ENCODE measurements at places on chromosomes 5 and 9. TPM values are rescaled to one million over a fixed set of nuclear protein-coding genes. Genes with fewer than 3 reads are reported as not detected.

PCDHB6 gene
- total RNA-seq, result not detected

GPR107 gene
- 25.6 TPM for total RNA-seq

CDO1 gene
- 0.30 TPM for total RNA-seq

TLX3 gene
- not detected for total RNA-seq

SLC27A4 gene
- total RNA-seq, result 26.1 TPM

STOML2 gene
- 145 TPM for total RNA-seq

DRD1 gene
- total RNA-seq, result not detected

- DNase-seq, result no peak
Observed at GRCh38 chr5:175797521-175798038, 73.8 kb upstream of the CPLX2 start.

DNA sequence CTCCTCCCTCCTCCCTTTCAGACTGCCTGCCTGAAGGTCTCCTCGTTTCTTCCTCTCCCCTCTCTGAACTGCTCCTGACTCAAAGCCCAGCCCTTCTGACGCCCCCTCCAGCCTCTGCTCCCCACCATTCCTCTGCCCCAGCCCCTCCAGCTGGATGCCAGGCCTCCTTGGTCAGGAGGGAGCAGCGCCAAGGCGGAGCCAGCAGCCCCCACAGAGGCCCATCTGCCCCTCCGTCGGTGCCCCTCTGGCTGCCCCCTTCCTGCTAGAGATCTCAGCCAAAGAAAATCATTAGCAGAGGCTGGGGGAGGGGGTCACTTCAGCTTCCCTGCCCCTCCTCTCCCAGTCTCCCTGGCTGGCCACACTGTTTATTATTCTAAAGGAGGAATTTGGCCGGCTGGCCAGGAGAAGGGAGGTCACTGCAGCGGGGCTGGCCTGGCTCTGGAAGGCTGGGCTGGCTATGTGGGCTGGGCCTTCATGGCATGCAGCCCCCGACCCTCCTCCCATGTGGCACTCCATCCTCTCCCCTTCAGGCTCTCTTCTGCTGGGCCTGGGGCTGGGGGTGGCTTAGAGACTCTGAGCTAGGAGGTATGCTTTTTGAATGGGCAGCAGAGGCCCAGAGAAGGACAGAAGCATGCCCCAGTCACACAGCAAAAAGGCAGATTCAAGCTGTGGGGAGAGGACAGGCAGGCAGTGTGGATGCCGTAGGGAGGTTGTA is 16.9 kb downstream of the PDGFRB start:
- no peak for DNase-seq

DNA sequence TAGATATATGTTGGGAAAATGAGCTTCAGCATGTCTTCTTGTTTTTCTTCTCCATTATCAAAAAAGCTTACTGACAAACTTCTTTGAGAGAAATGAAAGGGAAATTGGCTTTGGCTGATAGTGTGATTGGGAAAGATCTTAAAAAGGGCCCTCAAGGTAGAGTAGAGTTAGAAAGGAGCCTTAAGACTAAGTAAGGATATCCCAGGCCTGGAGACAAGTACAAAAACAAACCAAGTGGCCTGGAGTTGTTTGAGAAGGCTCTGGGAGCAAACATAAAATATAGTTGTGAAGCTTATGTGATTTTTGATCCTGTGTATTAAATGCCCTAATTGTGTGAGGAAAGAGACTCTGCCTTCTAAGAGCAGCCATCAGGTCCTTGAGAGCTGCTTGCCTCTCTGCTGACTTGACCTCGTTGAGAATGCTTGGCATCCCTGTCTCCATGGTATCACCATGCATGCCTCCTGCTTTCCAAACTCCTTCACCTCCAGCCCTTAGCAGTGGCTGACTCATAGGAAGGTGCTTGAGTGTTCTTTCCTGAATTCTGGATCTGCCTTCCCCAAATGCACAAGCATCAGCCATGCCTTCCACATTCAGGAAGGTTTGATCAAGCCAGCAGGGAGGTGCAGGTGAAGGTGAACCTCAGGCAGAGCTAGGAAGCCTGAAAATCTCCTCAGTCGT is 78.9 kb downstream of the SMARCA2 start:
- DNase-seq, result no peak

DNA sequence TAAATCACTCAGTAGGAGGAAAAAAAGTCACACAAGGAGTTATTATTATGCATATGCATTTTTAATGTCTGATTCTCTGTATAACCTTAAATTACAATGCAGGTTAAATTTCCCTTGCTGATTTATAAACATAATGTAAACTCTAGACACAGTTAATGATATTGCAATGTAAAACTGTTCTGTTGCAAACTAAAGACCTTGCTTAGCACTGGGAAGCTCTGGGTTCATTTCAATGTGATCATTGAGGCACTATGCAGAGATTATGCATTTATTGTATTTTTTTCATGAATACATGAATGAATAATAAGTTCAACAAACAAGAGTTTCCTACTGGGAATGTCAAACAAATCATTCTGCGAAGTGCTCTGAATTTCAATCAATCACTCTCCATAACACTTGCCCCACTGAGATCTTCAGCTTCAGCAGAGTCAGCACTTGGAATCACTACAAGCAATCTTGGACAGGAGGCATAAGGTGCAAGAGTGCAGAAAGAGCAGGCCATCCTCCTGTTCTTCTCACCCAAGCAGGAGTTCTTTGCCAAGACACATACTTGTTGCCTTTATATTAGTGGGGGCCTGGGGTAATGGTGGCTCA is 232.1 kb downstream of the CSNK1G3 start:
- no peak for DNase-seq

GRCh38 chr5:5252106-5252505 is 112.0 kb downstream of the ADAMTS16 start:
- DNase-seq, result no peak

DNA sequence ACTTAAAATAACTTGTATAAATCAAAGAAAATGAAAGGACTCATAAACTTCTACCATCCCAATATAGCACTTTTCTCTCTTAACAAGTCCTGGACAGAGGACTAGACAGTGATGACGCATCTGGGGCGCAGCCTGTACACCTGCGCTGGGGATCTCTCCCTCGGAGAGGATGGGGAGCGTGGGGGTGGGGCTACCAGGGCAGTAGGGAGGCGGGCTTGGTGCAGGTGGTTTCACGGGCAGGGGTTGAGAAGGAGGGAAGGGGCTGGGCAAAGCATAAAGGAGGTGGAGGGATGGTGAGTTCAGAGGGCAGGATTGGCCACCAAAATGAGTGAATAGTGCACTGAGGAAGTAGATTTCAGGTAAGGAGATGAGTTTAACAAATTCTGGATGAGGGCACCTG is 41.1 kb downstream of the STC2 start:
- DNase-seq, result no peak

DNA sequence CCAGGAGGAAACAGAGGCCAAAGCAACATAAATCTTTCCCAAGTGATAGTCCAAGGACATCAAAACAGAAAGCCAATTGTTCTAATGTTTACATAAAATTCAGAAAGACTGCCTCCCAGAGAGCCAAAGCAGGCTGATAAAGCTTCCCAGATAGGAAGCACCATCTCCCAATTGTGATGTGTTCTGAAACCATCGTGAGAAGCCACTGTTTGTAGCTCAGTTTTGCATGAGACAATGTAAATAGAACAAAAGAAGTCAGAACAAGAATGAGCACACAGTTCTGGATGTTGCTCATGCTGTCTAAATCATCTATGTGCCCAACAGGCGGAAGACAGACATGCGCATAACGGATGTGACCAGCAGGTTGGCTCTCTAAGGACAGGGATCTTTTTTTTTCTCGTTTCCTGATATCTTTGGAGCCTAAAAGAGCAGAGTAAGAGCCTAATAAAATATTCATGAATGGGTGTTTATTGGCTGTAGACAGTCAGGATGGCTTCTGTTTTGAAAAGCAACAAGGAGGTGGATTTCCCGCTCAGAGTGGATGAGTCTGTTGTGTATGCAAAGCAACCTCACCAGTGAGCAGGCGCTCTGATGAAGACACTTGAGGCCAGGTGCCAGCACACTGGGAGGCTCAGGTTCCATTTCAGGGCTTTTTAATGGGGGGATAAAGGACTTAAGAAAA is 113.6 kb downstream of the GNA14 start:
- no peak for DNase-seq

DNA sequence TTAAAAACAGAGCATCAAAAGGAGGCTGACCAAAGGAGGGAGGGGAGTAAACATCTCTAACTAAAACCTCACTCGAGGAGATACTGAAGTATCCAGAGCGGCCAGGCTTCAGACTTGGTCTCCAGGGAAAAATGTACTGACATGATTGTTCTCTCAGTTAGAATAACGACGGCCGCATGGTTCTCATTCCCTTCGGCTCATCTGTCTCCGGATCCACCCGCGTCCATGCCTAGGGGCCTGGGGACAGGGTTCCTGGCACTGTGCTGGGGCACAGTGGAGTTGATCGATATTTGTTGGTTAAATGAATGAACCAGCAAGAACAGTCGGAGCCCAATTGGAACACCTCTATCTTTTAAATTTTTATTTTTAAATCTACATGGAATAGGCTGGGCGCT is 167.1 kb upstream of the PHYKPL start:
- no peak for DNase-seq

GRCh38 chr9:33230756-33231622 is 9.0 kb upstream of the SPINK4 start:
- no peak for DNase-seq

DNA sequence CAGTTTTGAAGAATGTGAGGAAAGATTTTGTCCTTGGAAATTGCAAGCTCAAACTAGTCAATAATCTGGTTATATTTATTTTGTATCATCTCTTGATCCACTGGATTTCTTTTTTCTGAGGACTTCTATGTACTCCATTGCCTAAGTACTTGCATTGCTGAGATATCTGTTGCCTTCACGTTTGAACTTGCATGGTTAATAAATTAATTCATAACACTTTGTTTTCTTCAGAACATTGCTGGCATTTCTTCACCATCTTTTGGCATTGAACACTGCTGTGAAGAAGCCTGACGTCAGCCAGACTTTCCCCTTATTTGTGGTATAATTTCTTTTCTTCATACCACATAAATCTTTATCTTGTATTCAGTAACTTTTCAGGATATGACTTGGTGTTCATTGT is 246.0 kb upstream of the KIF2A start:
- no peak for DNase-seq

- DNase-seq, result no peak
Observed at GRCh38 chr5:110899566-110900412, 161.0 kb downstream of the SLC25A46 start.

- DNase-seq, result no peak
Observed at GRCh38 chr5:140295414-140295813, 7.5 kb downstream of the PFDN1 start.

GRCh38 chr9:89215342-89215741 is 36.7 kb upstream of the SHC3 start:
- no peak for DNase-seq

GRCh38 chr9:130042406-130042884 is 544 bp downstream of the FNBP1 start:
- no peak for DNase-seq

- DNase-seq, result no peak
Observed at GRCh38 chr5:154349626-154350264, 96.1 kb upstream of the SAP30L start.

DNA sequence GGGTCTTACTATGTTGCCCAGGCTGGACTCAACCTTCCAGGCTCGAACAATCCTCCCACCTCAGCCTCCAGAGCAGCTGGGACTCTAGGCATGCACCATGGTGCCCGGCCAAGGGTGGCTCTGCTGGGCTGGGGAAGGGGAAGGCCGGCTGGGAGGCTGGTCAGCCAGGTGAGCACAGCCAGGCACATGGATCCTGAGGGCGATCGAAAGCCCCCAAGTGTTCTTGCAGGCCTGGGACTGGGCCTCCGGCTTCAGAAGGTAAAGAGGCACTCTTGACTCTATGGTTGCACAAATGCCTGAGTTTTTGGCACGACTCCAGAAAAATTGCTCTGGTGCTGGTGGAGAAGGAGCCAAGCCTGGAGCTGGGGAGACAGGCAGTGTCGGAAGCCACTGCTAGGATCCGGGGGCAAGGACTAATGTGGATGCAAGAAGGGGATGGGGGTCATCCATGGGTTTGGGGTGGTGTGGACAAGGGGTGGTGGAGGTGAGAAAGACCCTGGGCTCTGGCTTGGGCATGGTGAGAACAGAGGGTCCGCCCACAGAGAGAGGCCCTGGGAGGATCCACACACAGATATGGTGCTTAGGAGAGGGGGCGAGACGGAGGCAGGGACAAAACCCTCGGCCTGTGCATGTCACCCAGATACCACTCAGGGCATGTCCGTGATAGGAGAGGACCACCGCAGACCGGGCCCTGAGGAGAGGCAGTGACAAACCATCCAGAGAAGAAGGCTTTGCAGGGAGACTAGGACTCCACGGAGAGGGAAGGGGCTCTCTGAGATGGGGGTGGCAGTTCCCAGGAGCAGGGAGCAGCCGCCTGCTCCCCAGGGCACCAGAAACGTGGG is 51.1 kb upstream of the COL5A1 start:
- DNase-seq, result peak; percentile 14

- no peak for DNase-seq
Observed at GRCh38 chr9:97673922-97674321, 23.2 kb downstream of the XPA start.

GRCh38 chr5:151895660-151896030 is 29.0 kb downstream of the GLRA1 start:
- no peak for DNase-seq
